ENCODE measurements at places on chromosomes 11 and 22.
A peak's percentile ranks its signal among the peaks of the same experiment; 100 is the strongest.

- DNase-seq: no peak
Observed at GRCh38 chr11:130433357-130433756, 4.9 kb upstream of the ADAMTS8 start.

GRCh38 chr11:74641905-74642304, 49.5 kb downstream of the POLD3 start:
- DNase-seq: no peak

GRCh38 chr11:134474942-134475341, 62.9 kb upstream of the B3GAT1 start:
- no peak for DNase-seq

DNA sequence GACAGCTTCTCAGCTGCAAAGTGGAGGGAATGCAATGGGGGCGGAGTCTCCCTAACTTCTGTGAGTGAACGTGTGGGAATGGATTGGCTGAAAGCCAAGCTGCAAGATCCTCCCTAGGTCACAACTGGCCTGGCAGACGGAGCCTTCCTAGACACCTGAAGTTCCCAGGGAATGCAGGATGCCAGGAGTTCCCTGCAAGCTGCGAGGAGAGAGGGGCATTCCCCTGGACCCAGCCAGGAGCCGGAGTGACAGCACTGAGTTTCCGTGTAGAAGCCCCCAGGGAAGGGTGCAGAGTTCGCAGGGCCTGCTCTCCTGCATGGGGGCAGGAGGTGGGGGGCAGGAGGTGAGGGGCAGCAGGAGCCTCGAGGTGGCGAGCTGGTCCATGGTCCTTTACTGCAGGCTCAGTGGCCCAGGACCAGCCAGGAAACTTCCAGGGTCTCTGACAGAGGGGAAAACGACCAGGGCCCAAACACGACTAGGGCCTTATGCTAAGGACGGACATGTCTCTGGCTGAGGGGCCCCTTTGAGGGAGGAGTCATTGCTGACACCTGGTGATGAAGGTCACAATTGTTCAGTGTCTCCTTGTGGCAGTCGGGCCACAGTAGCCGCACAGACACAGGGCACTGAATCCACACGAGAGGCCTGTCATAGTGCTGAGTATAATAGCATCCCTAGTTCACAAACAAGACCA, 141.4 kb downstream of the FBXO7 start:
- no peak for DNase-seq

GRCh38 chr11:96760306-96760705, 370.5 kb downstream of the JRKL start:
- DNase-seq: no peak

DNA sequence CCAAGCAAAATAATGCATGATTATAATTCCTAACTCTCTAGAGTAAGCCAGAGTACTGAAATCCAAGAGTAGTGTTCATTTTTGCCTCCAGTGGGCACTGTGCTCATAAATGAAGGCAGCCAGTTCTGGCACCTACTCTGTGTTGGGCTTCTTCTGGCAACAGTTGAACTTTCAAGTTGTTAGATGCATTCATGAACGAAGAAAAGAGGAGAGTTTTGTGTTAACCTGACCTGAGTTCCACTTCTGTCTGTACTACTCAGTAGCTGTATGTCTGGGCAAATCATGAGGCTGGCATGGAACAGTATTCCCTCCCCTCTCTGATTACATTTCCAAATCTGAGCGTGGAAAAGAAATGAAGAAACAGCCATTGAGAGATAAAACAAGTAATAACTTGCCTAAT, 20.3 kb upstream of the TENM4 start:
- DNase-seq: no peak

DNA sequence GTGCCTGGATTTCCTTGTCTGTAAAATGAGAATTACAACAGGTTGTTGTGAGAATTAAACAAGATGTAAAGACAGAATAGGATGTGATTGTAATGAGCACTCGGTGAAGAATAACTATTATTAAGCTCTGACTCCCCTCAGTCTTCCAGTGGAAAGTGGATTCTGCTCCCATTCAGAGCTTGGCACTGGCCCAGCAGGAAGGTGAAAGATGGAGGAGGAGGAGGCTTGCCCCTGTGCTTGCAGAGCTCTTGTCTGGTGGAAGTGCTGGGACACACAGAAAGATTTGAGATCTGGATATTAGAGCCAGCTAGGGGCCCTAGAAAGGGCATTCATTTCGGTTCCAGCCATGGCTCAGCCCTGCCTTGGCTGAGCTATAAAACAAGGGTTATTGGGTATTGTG, 28.2 kb downstream of the PHLDB1 start:
- no peak for DNase-seq

- no peak for DNase-seq
Observed at GRCh38 chr11:27770576-27770975, 70.3 kb upstream of the BDNF start.

DNA sequence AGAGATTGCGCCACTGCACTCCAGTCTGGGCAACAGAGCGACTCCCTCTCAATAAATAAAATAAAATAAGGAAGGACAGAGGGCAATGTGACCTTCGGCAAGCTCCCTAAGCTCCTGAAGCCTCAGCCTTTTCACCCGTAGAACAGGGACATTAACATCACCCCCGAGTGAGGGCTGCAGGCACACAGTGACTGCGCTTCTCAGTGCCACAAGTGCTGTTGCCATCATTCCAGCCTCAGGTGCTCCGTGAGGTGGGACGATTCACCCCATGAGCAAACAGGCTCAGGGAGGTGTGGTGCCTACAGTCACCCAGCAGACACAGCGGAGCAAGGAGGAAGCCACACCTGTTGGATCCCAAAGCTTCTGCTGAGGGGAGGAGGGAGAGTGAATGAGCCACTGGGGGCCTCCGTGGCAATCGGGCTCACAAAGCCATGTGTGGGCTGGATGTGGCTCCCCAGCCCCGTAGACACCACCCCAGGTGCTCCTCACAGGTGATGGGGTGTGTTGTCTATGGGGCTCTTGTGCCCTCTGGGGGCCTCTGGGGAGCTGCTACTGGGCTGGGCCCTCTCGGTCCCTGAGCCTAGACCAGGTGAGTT, 9.1 kb upstream of the TCF20 start:
- DNase-seq: no peak

GRCh38 chr11:23644443-23644842, 784.2 kb upstream of the CCDC179 start:
- peak; percentile 61 for DNase-seq

GRCh38 chr22:48869161-48869560, 958.5 kb downstream of the BRD1 start:
- DNase-seq: no peak

DNA sequence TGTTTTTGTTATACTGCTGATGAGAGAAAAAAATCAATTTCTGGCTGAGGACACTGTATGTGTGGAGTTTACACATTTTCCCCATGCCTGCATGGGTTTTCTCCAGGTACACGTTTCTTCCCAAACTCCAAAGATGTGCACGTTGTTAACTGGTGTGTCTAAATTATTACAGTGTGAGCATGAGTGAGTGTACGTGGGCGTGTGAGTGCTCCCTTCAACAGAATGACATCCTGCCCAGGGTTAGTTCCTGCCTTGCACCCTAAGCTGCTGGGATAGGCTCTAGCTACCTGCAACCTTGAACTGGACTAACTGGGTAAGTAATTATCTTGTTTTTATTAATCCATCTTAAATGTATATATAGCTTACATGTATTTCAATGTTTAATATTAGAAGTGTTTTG, 5.5 kb downstream of the NPAT start:
- DNase-seq: no peak

- no peak for DNase-seq
Observed at GRCh38 chr11:72038491-72038890, 39.8 kb downstream of the IL18BP start.

DNA sequence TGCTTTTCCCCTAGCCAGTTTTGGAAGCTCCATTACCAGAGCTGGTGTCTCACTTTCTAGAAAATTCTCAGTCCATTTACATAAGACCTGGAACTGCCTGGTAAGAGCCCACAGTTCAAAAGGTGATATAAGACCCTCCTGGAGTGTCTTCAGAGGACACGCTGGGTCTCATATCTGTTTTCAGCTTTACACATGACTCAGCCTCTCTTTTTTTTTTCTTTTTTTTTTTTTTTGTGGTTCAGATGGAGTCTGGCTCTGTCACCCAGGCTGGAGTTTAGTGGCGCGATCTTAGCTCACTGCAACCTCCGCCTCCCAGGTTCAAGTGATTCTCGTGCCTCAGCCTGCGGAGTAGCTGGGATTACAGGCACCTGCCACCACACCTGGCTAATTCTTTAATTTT, 30.7 kb downstream of the WEE1 start:
- DNase-seq: no peak

GRCh38 chr22:24033731-24034130, 22.6 kb downstream of the CABIN1 start:
- DNase-seq: no peak

DNA sequence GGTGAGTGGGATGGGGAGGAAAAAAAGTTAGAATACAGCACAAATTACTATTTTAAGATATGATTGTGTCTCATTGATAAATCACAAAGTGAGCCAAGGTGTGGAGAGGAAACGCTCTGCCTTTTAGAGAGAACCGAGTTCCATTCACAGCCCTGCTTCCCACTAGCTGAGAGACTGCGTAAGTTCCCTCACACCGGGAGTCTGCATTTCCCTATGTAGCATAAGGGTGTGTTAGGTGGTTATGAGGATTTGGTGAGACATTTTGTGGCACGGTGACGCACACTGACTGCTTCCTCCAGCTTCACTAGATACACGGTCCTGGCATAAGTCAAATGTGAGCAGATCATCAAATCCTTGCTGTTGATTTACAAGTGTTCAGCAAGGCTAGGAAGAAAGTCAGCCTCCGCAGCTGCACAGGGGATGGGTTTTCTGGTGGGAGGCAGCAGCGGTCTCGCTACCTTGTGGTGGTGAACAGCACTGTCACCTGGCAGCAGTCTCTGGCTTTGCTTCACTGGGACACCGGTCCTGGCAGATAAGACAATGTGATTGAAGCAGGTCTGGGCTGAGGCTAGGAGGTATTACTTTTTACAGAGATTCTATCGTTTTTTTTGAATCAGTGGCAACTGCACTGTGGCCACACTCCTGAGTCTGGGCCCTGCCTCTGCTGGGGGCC, 312.2 kb upstream of the B3GAT1 start:
- DNase-seq: no peak

GRCh38 chr11:103112364-103112763, 3.1 kb downstream of the DYNC2H1 start:
- DNase-seq: no peak

GRCh38 chr11:135006800-135007199, 594.8 kb upstream of the B3GAT1 start:
- DNase-seq: no peak

DNA sequence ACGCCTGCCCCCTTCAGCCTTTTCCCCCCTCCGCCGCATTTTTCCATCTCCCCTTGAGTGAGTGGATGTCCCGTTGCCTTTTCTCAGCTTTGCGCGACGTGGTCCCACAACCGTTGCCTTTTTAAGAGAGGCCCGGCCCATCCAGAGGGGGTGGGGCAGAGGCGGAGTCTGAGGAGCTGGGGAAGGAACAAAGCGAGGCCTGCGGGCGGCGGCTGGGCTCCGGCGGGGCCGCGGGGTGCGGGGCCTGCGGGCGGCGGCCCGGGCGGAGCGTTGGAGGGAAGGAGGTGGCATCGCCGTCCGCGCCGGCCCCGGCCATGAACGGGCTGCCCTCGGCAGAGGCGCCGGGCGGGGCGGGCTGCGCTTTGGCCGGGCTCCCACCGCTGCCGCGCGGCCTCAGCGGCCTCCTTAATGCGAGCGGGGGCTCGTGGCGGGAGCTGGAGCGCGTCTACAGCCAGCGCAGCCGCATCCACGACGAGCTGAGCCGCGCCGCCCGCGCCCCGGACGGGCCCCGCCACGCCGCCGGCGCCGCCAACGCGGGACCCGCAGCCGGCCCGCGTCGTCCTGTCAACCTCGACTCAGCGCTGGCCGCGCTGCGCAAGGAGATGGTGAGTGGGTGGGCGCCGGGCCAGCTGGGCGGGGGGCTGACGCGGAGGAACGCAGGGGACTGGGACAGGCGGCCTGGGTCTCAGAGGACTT, at the start of gene FAM89B:
FAM89B (plus strand) TSS at position 183 of the 696 bp plus-strand sequence; CDS start at position 315, 132 bp downstream.
- DNase-seq: peak; percentile 80

DNA sequence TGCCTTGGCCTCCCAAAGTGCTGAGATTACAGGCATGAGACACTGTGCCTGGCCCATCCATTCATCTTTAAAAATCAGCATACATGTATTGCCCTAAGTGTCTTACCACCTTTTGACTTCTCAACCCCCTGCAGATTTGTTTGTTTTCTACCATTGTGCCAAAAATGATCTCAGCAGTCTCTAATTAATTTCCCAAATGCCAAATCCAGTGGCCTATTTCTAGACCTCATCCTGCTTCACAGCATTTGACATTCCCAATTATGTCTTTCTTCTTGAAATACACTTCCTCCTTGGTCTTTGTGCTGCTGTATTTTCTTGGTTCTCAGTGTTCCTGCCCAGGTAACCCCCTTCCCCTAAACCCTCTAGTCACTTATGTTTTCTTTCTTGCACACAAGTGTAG, 46.0 kb upstream of the GRAMD1B start:
- DNase-seq: no peak

- DNase-seq: no peak
Observed at GRCh38 chr11:72700146-72700545, 25.9 kb upstream of the PDE2A start.

GRCh38 chr11:120404495-120404894, 68.3 kb downstream of the ARHGEF12 start:
- no peak for DNase-seq

GRCh38 chr11:88292171-88292843, 45.2 kb downstream of the CTSC start:
- DNase-seq: no peak

DNA sequence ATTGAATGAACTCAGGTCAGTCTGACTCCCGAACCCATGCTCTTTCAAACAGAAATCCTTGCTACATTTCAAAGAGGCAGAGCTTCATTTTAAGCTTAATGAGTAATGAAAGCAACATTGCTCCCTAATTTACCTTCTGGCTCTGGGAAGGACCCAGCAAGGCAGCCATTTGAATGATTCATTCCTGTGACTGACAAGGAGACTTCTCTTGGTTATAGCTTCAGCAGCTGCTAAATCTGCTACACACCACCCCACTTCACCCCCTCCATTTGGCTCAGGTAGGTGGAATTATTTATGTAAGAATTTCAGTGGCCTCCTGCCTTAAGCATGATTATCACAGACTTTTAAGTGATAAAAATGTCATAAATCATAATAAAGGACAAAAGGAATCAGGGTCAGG, 117.7 kb downstream of the KCNC1 start:
- no peak for DNase-seq

DNA sequence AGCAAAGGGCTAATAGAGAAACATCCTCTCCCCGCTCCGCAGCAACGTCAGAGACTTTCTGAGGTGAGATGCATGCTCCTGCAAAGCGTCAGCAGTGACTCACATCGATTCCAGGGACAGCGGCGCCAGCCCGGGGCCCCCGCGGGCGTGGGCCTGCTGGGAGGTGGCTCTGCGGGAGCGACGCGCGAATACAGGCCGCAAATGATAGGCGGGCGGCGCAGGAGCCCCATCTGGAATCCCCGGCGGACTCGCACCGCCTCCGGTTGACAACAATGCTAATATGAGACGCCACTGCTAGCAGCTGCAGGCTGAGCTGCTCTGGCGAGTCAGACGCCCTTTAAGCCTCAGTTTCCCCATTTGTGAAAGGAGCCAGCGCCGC, 557 bp downstream of the RANGAP1 start:
- no peak for DNase-seq

- no peak for DNase-seq
Observed at GRCh38 chr11:74714904-74715303, 16.3 kb downstream of the CHRDL2 start.

- DNase-seq: no peak
Observed at GRCh38 chr11:94814272-94814976, 46.3 kb downstream of the AMOTL1 start.

- no peak for DNase-seq
Observed at GRCh38 chr11:44808053-44808753, 81.4 kb downstream of the TSPAN18 start.
